GM12878 (cell line): ENCODE measurements at places on chromosomes 2 and 18.

- no peak for DNase-seq
Measured at GRCh38 chr2:224278531-224278930, 123.4 kb downstream of the FAM124B start.

- no peak for DNase-seq
Measured at GRCh38 chr2:240499309-240500301, 58.2 kb downstream of the ANKMY1 start.

- DNase-seq = no peak
Measured at GRCh38 chr18:76395609-76396008, 99.4 kb downstream of the ZNF516 start.

- no peak for DNase-seq
Measured at GRCh38 chr2:98910349-98911125, 25.5 kb downstream of the CRACDL start.

GRCh38 chr18:48419277-48420022, 10.3 kb upstream of the ZBTB7C start:
- no peak for DNase-seq

GRCh38 chr2:127917916-127918315, 32.2 kb upstream of the AMMECR1L start:
- no peak for DNase-seq
